Natural killer cell (primary cell): ENCODE measurements at places on chromosomes 3 and 15.

GRCh38 chr15:100994597-100995446 is 75.7 kb downstream of the LRRK1 start:
- DNase-seq, result no peak

DNA sequence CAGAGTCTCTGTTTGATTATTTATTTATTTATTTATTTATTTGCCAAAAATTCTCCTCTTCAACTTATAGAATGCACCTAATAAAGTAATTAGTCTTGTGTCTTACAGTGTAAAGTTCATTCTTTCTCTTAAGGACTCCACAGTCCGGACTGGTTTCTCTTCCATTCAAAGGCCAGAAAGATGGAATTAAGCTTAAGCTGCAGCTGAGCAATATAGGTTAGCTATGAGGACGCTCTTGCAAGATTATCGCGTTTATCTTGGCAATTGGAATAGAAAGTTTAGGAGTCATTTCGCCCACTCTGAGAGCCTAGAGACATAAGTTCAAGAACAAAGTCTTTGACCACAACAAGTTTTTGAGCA is 15.0 kb downstream of the TAGLN3 start:
- DNase-seq, result no peak

DNA sequence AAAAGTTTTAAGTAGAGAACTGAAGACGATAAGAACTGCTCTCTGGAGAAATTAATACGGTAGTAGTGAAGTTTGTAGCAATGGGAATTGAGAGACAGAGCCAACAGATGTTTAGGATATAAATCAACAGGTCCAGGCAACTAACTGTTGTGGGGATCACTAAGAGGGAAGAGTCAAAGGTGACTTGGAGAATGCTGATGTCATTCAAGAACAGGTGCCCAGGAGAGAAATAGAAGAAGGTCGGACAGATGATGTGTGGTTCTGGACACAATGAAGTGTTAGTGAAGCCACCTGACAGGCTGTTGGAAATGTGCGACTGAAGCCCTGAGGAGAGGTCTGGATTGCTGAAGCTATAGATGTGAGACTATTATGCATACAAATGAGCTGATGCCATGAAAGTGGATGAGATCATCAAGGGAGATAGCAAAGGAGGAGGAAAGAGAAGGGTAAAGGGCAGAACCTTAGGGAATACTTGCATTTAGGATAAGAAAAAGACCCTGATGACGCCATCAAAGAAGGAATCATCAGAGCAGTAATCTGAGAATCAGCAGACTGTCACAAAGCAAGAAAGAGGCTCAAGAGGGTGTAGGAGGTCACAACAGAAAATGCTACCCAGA is 183.7 kb downstream of the FRMD5 start:
- DNase-seq, result no peak

DNA sequence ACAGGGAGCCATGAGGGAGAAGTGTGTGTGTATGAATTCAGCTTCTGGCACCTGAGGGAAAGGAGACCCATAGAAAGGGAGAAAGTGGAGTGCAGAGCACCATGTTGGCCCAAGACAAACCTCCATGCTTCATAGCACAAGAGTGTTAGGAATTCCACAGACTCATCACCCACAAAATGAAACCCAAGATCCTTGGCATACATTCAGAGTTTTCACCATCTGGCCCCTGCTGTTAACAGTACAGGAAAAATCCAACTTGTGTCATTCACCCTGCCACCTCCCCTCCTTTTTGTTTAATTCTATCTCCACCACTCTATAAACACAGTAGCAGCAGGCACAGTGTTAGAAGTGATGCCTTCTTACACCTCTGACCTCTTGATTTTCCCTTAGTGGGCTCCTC is 60.0 kb upstream of the MNS1 start:
- no peak for DNase-seq

- DNase-seq, result no peak
Observed at GRCh38 chr3:98603580-98603979, 10.2 kb upstream of the CPOX start.

DNA sequence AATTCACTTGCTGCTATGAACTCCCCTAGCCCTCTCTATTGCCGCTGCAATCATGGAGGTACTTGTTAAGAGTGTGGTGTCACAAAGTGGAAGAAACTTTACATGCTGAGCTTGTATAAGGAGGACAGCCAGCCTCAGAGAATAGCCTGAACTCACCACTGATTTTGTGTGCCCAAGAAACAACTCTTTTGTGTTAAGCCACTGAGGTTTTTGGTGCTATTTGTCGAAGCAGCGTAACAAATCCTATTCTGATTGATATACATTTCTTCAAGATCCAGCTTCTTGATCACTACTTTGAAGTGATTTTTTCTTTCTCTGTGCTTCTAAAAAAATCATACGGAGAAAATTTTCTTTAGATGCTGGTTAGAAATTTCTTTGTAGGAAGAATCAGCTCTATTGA is 132.4 kb downstream of the MEIS2 start:
- DNase-seq, result no peak

DNA sequence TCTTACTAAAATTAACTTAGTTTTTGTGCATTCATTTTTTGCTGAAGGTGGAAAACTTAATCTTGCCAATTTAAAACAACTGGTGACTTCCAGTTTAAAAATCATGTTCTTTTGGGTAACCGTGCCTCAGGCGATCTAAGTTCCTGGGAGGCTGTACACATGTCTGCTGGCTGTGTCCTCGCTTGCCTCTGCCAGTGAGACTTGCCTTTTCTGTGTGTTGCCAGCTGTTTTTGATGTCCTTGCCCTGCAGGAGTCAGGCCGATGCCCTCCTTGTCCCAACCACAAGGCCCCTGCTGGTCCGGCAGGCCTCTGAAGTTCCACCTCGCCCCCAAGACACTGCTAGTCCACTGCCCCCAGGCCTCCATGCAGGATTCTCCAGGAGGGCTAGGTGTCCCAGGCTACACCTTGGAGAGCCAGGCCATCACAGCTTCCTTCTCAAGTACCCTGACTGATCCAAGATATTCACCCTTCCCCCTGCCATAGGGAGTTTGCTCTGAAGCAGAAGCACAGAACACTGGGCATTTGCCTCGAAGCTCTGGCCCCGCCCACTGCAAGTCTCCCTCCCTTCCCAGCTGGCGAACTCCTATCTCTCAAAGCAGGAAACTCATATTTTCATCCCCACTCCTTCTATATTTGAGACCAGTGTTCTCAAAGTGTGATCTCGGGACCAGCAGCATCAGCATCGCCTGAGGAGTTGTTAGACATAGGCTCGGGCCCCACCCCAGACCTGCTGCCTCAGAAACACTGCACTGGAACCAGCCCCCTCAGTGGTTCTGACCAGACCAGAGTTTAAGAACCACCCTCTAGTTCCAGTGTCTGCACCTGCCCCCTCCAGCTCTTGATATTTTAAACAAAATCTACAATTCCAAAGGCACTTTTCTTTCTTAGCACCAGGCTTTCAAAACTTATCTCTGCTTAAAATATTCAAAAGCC is 185.8 kb upstream of the UBE2E1 start:
- DNase-seq, result no peak

DNA sequence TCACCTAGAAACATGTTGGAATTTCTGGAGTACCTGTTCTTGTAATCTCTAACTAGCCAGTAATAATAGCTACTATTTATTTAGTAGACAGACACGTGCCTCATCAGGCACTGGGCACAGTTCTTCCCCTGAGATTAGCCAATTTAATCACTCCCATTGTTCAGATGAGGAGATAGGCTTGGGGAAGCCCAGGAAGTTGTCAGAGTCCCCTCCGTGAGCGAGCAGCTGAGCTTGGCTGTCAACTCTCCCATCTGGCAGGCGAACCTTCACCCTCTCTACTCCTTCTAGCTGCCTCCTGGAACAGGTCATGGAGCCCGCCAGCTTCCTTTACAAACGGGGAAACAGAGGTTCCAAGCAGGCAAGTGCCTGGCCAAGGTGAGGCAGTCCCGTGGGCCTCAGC is 31.1 kb upstream of the FGD5 start:
- DNase-seq, result no peak

GRCh38 chr3:31249545-31249944 is 283.2 kb upstream of the STT3B start:
- no peak for DNase-seq

GRCh38 chr15:79956354-79956939 is 14.5 kb downstream of the BCL2A1 start:
- no peak for DNase-seq

- no peak for DNase-seq
Observed at GRCh38 chr15:96247621-96248305, 82.7 kb upstream of the NR2F2 start.

DNA sequence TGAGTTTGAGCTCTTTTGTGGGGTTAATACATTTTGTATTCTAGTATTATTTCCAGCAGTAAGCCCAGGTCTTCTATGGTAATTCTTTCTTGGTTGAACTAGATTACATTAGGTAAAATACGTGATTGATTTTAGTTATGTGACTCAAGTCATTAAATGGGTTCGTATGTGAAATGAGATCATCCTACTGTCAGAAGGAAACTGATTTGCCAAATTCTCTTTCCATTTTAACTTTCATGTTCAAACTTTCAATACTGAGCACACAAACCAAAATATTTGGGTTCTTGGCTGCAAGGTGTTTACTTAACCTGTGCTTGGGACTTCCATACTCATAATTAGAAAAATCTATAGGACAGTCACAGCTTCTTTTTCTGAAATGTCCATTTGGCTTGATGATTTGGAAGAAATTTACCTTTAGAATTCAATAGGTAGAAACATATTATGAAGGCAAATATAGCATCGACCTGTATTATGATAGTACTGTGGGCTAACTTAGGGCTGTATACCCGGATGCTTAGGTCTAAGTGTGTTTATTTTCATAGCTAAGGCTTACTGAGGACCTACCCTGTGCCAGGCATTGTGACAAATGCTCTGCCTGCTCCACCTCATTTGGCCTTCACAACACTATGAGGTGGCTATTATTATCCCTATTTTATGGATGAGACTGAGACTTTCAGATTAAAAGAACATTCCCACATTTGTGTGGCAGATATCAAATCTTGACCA is 631.8 kb upstream of the GRM7 start:
- no peak for DNase-seq

GRCh38 chr3:183584246-183584913 is 28.9 kb upstream of the KLHL6 start:
- no peak for DNase-seq

DNA sequence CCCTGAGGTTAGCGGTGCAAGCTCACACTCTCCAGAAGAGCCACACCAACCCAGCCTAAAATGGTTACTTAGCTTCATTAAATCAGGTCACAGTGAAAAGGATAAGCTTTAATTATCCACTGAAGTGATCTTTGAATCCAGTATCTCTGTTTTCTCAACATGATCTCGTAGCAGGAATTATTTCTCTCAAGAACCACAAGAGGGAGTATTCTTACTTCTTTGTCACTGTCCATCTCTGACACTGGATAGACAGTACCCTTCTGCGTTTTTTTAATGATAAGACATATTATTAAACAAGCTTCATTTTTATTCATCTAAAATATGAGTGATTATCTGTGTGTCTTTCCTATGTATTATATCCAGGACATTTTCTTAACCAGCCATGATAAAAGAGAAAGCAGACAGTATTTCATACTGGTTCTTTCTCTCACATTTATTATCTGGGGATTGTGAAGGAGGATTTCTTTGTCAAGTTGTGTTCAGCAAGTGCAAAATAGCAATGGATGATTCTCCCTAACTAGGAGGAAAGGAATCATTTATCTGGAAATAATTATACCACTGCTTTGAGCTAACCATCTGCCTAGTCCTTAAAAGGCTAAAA is 105.4 kb upstream of the CCDC54 start:
- DNase-seq, result peak; percentile 36

DNA sequence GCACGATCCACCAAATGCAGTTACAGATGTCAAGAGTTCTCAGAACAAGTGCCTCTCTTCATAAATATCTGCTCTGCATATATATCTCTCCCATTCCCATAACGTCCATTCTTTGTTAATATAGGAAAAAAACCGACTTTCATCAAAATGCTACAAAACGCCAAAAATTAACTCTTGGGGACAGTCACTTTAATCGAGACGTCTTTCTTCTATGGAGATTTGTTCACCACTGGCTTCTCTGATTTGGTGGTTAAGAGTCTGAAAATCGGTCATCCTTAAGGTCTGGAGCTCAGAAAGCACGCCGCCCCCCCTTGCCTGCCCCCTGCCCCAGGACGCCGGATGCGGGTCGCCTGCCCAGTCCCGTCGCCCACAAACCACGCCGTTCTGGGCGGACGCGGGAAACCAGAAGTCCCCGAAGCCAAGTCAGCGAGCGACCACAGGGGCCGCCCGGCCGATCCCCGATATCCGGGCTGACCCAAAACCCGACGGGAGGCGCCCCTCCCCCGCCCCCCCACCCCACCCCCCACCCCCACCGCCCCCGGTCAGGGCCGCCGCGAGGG is 252.7 kb downstream of the TJP1 start:
- no peak for DNase-seq

DNA sequence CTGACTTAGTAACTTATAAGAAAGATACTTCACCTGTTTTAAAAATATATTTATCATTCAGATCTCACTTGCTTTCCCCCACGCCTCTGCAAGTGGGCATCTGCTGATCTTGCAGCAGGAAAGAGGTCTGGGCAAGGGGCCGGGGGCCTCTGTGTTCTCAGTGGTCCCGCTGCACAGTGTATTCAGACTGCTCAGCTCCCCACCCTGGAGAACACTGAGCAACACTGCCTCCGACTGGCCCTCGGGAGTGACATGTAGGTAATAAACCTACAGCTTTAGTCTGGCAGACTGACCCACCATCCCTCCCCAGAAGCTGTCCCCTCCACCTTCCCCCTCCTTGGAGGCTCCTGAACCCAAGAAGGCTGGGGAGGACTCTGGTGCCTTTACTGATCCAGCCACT is 43.8 kb downstream of the GABRB3 start:
- no peak for DNase-seq

GRCh38 chr3:169940470-169941181 is 26.0 kb upstream of the SEC62 start:
- no peak for DNase-seq

GRCh38 chr3:106792716-106793115 is 584.5 kb upstream of the CCDC54 start:
- no peak for DNase-seq

- DNase-seq, result no peak
Observed at GRCh38 chr3:127417709-127418559, 130.1 kb upstream of the PRR20G start.
